Stimulated activated CD8-positive, alpha-beta memory T cell treated with anti-CD3 and anti-CD28 coated beads, Interleukin-7, amount 100 ng/mL, for 24 hours (primary cell): ENCODE measurements at places on chromosomes 13 and 19.

GRCh38 chr19:47370045-47370611, 21.0 kb downstream of the DHX34 start:
- DNase-seq, result no peak

GRCh38 chr13:76383676-76384461, 502.3 kb downstream of the KCTD12 start:
- no peak for DNase-seq

DNA sequence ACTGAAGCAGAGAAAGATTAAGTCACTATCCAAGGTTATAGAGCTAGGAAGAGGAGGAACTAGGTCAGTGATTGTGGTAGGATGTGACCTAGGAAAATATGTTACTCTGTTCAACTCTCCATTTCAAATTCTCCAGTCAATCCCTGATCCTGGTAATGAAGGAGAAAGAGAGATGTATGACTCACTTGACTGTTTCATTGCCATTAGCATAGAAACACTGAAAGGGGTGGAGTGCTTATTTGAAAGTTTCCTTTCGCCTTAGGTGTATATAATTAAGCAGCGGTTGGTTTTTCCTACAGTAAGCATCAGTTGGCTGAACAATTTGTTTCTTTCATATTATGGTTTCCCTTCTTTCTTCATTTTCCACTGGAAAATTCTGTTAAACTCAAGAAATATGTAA, 198.1 kb upstream of the CSNK1A1L start:
- no peak for DNase-seq

- DNase-seq, result no peak
These were observed 11.1 kb upstream of the SLC7A9 start for GRCh38 chr19:32880622-32881021.

DNA sequence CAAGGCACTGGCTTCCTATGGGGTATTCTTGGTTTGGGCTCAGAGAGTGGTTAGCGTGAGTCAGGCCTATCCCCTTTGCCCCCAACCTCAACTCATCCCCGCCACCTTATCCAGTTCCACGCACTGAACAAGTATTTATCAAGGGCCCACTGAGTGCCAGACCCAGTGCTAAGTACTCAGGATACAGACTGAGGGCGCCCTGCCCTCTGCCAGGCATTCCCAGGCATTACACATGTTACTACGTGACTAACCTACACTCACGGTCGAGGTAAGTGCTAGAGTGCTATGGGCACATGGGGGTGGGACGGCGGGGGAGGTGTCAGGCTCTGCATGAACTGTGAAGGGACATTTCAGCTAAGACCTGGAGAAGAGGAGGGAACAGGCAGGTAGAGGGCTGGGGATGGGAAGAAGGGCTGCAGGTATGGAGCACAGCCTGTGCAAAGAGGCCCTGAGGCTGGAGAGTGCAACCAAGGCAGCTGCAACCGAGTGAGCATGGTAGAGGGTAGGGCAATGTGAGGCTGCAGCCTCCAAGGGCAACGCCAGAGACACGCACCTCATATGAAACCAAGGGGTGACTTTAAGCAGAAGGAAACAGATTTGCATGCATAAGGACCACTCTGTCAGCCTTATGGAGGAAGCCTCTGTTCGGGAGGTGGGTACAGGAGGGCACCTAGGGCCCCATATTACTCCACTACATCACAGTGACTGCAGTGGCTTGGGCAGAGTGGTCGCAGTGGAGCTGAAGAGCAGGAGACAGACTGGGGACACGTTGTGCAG, 22.5 kb downstream of the DHRS12 start:
- DNase-seq, result no peak

GRCh38 chr13:100887729-100888151, 213.1 kb upstream of the TMTC4 start:
- no peak for DNase-seq
